ENCODE measurements at places on chromosomes 6 and 20.

- DNase-seq = no peak
Observed at GRCh38 chr6:136864676-136865075, 42.3 kb downstream of the PEX7 start.

DNA sequence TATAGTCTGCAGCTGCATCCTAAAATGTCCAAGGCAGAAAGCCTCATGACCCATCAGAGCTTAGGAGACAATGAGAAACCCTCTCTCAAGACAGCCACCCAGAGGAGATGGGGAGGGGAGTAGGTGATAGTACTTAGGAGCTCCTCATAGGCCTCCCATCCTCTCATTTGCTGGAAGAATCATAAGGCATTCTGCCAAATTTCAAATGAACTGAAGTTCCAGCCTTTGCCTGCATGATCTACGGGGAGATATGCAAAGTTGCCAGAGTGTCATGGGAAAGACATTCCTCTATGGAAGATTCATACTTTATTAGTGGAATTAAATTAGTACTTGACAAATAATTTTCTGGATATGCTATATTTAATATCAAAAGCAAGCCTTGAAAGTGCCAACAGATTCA lies 194.1 kb upstream of the GJE1 start:
- DNase-seq = no peak

GRCh38 chr6:79571030-79571367 lies 33.8 kb upstream of the LCA5 start:
- no peak for DNase-seq

DNA sequence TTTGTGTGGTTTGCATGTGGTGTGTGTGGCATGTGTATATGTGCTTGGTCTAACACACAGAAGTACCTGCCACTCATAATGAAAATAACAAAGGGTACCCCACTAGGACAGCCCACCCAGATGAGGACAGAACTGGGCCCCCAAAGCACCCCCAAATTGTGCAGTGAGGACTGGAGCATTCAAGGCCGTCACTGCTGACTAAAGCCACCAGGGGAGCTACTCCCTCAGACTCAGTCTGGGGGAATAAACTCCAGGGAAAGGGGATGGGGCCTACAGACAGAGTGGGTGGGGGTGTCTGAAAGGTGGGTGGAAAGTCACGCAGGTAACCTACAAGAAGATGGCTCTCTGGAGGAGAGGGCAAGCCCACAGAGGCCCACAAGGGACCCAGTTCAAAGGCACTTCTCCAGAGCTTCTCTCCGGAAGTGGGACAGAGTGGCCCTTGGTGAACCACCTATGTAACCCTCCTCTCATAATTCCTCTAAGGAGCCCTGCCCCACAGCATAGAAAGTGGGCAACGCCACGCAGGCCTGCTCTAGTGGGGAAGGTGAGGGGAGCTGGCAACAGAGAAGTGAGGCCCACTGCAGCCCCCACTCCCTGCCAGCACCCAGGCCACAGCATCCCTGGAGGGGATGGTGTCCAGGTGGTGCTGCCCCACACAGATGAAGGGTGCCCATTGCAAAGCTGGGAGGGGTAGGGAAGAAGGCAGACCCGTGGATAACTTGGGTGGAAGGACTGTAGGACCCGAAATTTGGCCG lies 122.8 kb upstream of the MAFB start:
- no peak for DNase-seq

GRCh38 chr6:43789447-43789846 lies 19.4 kb downstream of the VEGFA start:
- DNase-seq = no peak

DNA sequence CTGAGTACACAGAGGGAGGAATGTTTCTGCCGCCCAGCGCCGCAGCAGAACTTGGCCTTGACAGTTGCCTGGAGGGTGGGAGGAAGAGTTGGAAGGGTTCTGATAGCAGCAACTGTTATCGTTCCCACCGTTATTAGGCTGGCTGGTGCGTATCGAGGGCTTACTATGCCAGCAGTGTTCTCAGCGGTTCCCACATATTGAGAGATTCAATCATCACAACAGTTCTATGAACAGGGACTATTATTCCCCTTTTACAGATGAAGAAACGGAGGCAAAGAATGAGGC lies 380.1 kb upstream of the SULF2 start:
- DNase-seq = no peak

DNA sequence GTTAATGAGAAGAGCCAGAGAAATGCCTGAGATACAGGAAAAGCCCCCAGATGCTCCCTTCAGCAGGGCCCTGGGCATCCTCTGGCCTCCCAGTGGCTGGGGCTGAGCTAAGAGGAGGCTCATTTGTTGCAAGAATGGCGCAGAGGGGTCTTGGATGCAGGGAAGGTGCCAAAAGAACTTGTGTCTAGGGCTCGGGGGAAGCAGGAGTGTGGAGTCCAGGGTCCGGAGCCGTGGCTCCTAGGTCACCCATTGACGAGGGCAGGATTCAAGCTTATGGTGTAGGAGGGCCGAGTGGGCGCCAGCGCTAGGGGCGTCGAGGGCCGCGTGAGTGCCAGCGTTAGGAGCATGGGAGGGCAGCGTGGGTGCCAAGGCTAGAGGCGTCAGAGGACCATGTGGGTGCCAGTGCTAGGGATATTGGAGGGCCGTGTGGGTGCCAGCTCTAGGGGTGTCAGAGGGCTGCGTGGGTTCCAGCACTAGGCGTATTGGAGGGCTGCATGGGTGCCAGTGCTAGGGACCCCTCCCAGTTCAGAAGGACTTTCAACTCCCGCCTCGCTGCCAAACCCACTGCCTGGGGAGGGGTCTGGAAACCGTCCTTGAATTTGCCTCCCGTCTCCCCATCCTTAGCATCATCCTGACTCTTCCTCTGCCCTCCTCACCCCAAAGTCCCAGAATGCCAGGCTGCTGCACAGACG lies 250.5 kb upstream of the AFDN start:
- DNase-seq = no peak

GRCh38 chr6:151092591-151092990 lies 147.2 kb upstream of the AKAP12 start:
- no peak for DNase-seq

- DNase-seq = no peak
Observed at GRCh38 chr6:139883776-139884175, 509.3 kb upstream of the CITED2 start.

DNA sequence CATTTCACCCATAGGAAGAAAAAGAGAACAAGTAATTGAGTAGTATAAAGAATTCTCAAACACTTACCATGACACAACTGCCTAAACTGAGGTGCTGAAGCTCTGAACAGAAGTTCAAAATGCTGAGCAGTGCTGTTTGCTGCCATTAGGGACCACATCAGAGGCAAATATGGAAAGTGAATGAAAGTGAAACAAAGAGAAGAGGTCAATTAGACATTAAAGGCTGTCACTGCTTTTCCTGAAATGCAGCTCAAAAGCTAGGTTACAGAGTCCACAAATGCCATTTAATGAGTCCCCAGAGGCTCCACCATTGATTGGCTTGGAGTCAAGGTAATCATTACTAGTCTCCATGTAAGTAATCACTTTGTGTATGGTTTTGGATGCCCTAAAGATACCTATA lies 46.1 kb downstream of the POU3F2 start:
- DNase-seq = no peak

DNA sequence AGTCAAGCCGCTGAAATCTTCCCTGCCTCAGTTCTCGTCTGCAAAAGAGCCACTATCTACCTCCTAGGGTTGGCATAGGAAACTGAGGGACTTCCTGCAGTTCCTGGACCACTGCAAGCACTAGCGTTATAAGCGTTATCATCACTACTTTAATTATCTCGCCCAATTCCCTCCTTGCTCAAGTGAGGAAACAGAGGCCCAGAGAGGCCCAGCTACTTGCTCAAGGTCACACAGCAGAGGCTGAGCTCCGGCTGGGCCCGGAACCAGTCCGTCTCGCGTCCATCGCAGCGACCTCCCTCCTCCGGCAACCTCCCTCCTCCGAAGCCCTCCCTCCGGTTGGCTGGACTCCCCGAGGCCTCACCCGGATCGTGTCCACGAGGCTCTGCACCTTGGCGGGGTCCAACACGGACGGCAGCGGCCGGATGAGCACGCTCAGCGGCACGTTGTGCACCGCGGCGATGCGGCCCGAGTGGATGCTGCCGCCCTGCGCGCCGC lies 338 bp downstream of the SRXN1 start:
- no peak for DNase-seq

GRCh38 chr20:36528875-36529417 lies 12.4 kb upstream of the MYL9 start:
- no peak for DNase-seq

DNA sequence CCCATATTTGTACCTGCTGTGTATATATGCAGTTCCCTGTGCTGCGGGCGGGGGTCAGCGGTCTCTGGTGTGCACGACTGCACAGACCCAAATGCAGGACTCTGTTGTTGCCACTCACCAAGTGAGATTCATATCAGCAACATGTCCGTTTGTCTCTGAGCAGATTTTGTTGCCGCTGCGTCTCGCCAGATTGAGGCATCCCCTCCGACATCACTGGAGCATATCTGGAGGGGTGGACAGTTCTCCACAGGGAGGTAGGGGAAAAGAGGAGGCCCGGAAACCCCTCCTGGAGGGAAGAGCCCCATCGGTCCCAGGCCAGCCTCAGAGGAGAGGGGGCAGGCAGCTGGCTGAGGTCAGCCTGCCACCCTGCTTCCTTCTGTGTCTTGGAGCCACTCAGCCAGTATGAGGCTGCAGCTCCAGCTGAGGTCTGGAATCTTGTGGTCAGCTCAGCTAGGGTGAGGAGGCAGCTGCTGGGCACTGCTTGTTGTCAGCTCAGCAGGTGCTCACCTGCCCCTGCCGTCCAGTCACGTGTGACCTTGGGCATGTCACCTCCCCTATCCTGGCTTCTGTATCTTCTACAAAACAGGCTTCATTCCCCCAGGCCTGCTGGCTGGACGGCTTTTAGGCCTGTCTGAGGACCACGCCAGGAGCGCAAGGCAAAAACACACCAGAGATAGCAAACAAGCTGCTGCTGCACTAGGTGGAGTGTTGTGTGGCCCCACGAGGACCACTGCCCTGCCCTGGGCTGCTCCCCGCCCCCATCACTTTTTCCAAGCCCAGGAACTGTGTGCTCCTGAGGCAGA lies 47.1 kb downstream of the HNF4A start:
- DNase-seq = no peak

DNA sequence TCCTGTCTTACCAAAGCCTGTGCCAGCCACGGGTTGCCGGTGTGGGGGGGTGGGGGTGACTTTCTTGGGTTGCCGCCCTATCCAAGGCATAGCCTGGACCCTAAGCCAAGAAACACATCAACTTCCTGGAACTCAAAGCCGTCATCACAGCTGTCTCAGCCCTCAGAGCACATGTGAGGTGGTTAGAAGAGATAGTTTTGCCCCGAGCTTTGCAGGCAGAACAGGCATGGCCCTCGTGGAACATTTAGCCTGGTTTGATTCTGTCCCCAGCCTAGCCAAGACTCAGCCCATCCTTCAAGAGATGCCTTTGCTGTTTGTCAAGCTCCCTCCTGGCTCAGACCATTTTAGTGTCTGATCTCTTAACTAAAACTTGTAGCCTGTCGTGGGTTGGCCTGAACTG lies 64.9 kb downstream of the RREB1 start:
- DNase-seq = no peak

- no peak for DNase-seq
Observed at GRCh38 chr20:62838128-62838891, 21.5 kb downstream of the COL9A3 start.

DNA sequence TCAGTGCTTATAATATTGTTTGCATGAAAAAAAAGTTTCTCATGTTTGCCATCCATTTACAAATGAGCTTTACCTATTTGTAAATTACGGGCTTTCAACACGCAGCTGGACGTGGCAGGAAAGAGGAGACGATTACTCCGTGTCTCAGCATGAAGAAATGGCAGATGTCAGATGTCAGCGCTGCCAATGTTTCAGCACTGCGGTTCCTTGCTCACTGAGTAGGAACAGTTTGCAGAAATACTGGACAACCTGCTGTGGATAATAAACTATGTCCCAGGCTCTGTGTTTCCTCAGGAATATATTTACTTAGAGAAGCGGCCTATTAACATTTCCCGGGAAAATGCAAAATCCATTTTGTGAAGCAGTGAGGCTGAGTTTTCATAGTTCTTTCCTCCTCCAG lies 22.7 kb downstream of the RAMACL start:
- DNase-seq = no peak

GRCh38 chr6:127212376-127212775 lies 54.3 kb upstream of the RNF146 start:
- no peak for DNase-seq

- no peak for DNase-seq
Observed at GRCh38 chr20:37243937-37244571, 17.6 kb downstream of the GHRH start.

DNA sequence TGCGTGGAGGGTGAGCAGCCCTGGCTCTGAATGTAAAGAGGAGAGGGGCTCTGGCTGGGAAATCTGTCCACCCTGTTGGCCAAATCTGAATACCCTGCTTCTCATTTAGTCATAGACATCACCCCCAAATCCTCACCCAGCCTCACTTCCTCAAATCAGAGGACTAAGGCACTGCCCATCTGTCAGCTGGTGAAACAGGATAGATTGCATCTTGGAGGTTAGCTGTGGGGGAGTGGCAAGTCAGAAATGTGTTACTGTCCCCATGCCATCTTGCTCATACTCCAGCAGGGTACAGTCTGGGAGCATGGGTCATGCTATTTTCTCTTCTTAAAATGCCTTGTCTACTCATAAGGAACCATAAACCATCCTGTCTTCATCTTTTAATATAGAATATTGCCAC lies 9.5 kb upstream of the DTNBP1 start:
- DNase-seq = no peak

DNA sequence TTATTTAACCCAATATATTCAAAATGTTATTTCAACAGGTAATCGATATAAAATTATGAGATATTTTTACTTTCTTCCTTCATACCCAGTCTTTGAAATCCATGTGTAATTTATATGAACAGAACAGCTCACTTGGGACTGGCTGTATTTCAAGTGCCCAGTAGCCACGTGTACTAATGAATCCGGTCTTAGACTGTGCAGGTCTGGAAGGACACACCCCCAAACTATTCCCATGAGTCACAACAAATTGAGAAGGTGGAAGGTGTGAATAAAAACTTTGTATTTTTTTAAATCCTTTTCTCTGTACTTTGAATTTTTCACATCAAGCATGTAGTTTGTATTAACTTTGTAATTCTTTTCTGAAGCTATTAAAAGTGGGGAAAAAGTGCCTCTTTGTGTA lies 2.8 kb downstream of the UNC5CL start:
- DNase-seq = no peak

GRCh38 chr6:43516367-43516696 lies 394 bp downstream of the YIPF3 start:
- no peak for DNase-seq

DNA sequence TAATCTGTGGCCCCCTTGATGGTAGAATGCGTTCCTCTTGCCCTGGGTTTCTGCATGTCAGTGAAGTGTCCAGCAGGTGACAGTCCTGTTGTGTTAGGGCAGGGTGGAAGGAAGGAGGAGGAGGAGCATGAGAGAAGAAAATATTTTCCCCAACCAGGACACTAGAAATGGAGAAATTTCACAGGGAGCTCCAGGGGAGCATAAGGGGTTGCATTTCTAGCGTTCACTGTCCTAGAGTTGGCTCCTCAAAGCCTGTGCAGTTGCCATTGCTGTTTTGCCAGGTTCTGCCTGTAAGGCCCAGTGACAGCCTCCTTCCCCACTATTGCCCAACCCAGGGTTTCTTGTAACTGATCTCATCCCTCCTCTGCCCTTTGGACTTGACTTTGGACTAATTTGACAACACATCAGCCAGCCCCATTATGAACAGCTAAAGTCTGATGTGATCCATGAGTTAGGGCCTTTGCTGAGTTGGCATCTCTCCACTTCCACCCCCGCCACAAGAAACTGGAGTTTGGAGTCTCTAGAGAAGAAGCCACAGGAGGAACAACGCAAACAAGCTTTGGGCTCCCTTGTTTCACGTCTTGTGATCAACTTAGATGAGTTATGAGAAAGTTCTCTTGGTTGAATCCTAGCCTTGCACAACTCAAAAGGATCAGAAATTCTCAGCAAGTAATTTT lies 14.0 kb upstream of the FAM50B start:
- DNase-seq = no peak
